ENCODE measurements at places on chromosomes 1 and 21.

- no peak for DNase-seq
These were observed 4.2 kb downstream of the ADAMTS5 start for GRCh38 chr21:26962621-26963181.

DNA sequence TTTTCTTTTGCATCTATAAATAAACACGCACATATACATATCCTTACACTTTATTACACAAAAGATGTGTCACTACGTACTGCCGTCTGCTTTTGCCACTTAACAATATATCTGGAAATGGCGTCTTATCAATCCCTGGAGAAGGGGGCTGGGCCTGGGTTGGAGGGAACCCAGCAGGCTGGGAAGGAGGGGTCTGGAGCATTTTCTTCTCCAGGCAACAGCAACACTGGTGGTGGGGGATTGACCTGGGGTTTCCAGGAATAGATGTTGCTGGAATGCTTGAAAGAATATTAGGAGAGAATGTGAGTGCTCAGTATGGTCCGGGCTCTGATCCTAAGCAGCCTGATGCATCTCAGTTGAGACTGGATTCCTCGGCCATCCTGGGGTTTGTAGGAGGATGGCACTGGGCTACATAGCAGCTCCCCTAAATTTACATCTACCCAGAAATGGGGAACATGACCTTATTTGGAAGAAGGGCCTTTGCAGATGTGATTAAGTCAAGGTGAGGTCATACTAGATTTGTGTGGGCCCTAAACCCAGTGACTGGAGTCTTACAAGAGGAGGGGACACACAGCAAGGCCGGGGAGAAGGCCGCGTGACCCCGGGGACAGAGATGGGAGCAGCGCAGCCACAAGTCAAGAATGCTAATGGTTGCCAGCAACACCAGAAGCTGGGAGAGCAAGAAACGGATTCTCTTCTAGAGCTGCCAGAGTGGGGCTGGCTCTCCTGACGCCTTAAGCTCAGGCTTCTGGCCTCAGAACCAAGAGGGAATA, 98.6 kb downstream of the SIK1 start:
- DNase-seq, result no peak

GRCh38 chr21:39022035-39022434, 161.2 kb downstream of the PSMG1 start:
- DNase-seq, result no peak

DNA sequence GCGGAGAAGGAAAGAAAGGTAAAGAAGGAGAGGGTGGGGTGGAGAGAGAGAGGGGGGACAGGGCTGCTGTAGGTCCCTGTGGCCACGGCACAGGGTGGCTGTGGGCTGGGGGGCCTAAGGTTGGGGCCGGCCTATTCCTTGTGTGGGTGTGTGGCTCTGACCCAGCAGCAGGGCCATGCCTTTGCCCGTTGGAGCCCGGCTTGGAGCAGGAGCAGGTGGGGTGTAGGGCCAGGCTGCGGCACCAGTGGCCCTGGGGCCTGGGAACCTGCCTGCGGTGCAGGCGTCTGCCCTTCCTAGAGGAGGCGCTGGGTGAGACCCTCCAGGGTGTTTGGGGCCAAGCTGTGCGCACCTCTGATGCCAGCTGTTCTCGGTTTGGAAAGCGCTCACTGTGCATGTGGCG, 19.7 kb upstream of the SUMO3 start:
- DNase-seq, result no peak

DNA sequence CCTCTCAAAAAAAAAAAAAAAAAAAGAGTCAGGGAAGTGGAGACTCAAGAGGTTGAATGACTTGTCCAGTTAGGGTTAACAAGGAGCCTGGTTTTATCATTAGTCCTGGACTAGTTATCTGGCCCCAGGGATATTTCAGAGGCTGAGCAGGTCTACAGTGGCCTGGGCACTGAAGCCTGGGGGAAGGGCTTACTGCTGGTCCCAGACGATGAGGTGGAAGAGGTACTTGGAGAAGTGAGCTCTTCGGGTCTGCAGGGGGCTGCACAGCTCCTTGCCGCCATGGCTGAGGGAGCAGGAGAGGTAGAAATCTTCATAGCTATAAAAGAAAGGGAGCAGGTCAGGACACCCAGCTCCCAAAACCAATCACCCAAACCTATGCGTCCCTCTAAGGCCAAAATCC, 40.1 kb downstream of the PIK3C2B start:
- no peak for DNase-seq

DNA sequence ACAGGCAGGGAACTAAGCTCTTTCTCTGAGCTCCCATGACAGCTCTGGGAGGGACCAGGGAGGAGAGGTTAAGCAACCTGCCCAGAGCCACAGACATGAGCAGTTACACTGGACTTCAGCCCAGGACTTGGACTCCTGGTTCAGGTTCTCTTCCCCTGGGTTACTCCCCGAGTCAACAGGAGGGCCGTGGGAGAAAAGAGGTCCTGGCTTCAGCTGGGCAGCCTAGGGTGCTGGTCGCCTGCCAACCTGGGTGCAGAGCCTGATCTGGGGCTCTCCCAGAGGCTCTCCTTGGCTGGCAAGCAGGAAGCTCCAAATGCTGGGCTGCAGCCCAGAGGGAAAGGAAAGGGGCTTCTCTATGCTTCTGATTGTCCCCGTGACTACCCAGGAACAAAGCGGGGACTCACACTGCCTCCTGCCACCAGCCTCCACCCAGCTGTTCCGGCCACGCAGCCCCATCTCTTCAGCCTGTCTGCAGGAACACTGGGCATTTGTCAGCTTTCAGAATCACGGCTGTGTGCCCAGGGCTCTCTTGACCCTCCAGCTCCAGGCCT, 141.8 kb downstream of the HIVEP3 start:
- no peak for DNase-seq

- no peak for DNase-seq
These were observed 602.9 kb downstream of the NPHP4 start for GRCh38 chr1:5389101-5389885.

GRCh38 chr1:29629814-29630516, 393.6 kb downstream of the PTPRU start:
- no peak for DNase-seq

GRCh38 chr1:11671544-11672286, 7.7 kb downstream of the FBXO6 start:
- DNase-seq, result no peak

DNA sequence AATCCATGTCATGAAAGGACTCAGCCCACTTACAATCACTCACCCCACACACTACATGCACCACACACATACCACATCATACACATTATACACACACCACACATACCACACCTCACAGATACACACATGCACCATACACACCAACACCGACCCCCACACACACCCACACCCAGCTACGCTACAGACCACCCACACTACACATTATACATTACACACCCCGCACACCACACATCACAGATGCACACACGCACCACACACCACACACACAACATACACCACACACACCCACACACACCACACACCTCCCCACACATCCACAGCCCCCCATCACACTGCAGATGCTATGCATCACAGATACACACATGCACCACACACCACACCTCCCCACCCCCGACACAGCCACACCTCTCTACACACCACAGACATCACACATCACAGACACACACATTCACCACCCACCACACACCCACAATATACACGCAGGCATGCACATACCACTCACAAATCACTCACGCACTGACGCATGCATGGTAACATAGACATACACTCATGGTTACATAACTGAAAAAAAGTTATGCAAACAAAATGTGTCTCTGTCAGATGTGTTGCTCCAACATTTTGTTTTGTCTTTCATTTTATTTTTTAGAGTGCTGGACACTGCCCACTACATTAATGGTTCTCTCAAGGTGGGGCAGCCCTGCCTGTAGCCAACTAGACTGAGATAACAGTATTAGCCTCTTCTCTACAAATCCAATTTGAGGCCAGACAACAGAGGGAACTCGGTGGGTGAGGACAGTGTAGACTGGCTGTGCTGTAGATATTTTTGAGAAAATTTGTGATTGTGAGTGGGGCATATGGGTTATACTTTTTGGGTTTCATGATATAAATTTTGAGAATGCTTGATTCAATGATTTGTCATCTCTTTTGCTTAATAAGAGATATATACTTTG, 15.2 kb upstream of the PGBD2 start:
- DNase-seq, result no peak

DNA sequence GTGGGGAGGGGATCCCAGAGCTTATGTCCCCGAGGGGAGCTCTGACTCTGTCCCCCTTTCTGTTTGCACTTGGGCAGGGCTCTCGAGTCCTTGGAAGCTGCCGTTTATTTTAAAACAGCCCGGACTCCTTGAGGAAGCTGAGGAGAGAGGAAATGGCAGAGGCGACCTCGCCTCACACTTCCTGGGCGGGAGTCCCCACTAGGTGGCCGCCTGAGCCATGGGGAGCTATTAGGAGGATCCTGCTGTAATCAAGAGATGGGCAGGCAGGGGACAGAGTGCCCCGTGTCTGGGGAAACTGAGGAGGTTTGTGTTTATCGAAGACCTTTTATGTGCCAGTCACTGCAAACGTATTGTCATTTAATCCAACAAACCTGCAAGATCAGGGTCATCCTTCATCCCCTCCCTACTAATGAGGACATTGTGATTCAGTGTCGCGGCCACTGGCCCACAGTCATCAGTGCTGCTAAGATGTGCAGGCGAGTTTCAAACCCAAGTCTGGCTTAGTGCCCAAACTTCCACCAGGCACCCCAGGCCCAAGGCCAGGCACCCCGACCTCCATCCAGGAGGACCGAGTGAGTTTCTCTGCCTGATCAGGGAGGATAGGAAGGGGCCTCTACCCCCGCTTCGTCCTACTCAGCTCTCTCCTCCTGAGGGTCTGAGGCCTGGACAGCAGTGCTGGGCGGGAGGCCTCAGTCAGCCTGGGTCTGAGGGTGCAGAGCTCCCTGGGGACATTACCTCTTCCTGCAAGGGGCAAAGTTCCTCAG, 316.9 kb upstream of the VAMP3 start:
- DNase-seq, result no peak

DNA sequence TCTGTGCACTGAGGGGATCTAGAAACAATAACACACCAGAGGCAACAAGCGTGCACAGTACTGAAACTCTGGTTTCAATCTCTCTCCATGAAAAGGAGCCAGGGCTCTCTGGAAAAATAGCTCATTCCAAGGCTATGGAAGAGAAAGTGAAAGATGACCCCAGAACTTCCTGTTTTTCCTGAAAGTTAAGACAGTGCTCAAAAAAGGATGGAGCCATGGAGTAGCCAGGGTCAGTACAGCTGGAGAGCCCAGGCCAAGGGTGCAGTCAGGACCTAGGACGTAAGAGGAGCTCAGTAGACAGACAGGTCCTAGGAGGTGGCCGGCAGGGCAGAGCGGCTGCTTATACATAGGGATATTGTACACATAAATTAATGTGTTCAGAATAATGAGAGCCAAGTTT, 19.1 kb downstream of the NOL9 start:
- DNase-seq, result no peak

DNA sequence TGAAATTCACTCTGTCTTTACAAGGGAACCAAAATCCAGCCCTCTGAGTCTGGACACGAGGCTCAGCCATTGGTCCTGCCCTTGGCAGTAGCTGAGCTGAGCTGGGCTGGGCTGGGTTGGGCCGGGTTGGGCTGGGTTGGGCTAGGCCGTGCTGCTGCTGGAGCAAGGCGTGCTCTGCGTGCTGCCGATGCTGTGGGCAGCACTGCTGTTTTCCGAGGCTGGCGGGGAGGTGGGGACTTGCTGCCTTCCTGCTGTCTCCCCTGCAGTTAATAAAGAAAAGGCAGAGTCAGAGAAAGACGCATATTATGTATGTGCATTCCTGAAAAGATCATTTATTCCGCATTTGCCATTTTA, 182.9 kb downstream of the CDC7 start:
- DNase-seq, result no peak

GRCh38 chr1:193766329-193766728, 579.9 kb upstream of the B3GALT2 start:
- no peak for DNase-seq

GRCh38 chr1:117235863-117236465, 25.2 kb upstream of the VTCN1 start:
- no peak for DNase-seq

GRCh38 chr1:167130829-167131510, 37.1 kb downstream of the STYXL2 start:
- no peak for DNase-seq

GRCh38 chr1:230333590-230334446, 92.3 kb downstream of the PGBD5 start:
- no peak for DNase-seq

DNA sequence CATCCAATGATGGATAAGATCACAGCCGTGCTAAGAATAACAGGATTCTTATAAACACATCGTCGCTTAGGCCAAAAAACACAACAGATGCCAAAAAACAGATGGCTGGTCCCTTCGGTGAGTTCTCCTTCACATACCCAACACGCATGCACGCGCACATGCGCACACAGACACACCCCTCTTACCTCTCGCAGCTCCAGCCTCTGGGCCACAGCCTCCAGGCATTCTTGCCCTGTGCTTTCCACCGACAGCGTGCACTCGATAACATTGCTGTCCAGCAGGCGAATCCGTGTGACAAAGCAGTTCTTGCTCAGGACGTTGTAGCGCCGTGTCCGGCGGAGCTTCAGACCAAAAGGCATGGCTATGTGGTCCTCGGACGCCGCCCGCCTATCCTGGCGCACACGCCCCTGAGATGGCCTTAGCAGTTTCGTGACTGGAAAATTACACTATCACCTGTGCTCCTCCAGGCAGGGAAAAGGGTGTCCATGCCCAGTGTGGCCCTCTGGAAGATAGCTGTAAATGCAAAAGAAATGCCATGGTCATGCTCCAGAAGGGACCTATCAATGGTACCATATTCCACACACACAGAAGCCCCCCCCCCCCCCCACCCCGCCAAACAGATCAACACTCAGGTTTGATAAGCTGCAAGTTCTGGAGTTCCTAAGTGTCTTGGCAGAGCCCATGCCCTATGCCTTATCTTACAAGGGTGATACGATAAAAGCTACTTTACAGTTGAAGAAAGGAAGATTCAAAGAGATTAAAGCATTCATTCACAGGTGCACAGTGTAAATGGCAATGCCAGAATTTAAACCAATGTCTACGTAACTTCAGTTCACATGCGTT, 86.7 kb downstream of the PTPN14 start:
- DNase-seq, result no peak

- DNase-seq, result no peak
These were observed 121.8 kb downstream of the GALNT2 start for GRCh38 chr1:230188826-230189225.

- no peak for DNase-seq
These were observed 487.9 kb downstream of the NPHP4 start for GRCh38 chr1:5504364-5504740.

DNA sequence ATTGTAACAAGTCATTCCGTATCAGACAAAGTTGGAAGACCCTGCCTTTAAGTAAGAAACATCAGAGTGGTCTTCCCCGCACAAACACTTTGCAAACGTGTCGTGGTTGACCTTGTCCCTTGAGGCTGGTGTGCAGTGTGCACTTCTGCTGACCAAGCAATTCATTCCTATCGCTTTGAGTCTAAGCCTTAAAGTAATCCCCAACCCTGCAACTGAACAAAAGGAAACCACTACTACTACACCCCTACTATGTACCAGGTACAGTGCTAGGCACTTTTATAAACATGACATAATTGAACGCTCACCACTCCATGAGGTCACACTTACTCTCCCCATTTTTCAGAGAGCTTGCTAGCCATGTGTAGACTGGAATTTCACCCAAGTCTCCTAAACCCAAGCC, 10.6 kb downstream of the ITPKB start:
- DNase-seq, result no peak

GRCh38 chr1:197464044-197464443, 196.0 kb downstream of the CRB1 start:
- DNase-seq, result no peak

Measured in stimulated activated CD8-positive, alpha-beta memory T cell treated with anti-CD3 and anti-CD28 coated beads, Interleukin-15, amount 100 ng/mL, for 24 hours (primary cell).